ENCODE measurements at places on chromosomes 6 and 20. TPM values are rescaled to one million over a fixed set of nuclear protein-coding genes. Genes with fewer than 3 reads are reported as not detected.

Gene LZTS3
- total RNA-seq: 10.4 TPM

Gene TCEA2
- total RNA-seq: 47.3 TPM

Gene MCCD1
- not detected for total RNA-seq

Gene PNLDC1
- not detected for total RNA-seq

Gene TNF
- not detected for total RNA-seq

All from smooth muscle cell of trachea (primary cell).